ENCODE measurements at places on chromosomes 11 and 22.

DNA sequence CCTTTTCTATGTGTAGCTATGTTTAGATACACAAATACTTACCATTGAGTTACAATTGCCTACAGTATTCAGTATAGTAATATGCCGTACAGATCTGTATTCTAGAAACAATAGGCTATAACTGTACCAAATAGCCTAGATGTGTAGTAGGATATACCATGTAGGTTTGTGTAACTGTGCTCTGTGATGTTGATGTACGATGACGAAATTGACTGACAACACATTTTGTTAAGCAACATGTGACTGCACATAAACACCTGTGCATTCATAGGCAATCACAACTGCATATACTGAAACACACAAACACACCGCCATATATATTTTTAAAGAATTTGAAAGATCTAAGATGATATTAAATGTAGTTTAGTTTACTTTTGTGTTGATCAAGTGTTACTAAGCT, 60.4 kb downstream of the TEAD1 start:
- DNase-seq: no peak

DNA sequence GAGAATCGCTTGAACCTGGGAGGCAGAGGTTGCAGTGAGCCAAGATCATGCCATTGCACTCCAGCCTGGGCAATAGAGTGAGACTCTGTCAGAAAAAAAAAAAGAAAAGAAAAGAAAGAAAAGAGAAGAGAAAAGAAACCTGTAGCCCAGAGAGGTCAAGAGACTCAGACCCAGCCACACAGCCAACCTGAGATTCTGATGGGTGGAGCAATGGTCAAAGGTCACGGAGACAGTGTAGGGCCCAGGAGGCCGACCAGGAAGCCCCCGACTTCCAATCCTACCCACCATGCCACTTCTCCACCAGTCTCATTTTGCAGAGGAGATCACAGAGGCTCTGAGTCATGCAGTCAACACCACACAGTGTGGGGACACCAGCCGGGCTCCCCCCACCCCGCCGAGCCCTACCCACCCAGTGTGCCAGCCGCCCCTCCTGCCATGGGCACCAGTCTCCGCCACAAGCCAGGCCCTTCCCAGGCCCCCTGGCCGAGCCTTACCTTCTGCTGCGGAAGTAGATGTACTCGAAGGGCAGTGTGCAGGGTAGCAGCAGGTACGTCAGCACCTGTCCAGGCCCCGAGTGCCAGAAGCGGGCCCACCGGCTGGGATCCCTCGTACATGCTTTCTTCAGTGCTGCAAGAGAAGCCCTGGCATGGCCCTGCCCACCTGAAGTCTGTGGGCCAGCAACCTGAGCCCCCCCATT, 7.9 kb downstream of the PNPLA5 start:
- no peak for DNase-seq

DNA sequence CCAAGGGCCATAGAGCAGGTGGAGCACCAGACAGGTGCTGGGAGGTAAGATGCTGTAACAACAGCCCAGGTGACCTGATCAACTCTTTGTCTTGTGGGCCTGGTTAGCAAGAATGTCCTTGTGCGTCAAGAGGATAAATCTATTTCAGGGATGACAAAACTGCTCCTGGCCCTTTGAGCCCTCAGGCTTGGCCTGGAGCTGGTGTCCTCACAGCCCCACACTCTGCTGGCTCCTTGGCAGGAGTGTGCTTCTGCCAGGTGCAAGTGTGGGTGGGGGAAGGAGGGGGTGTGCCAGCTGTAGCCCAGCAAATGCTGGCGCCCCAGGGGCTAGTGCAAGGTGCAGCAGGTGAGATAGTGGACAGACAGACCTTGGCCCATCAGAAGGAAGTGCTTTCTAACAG, 19.5 kb downstream of the AMPD3 start:
- DNase-seq: no peak

- DNase-seq: no peak
Observed at GRCh38 chr11:113277907-113278306, 36.5 kb upstream of the TTC12 start.

GRCh38 chr11:58745705-58746364, 14.1 kb upstream of the GLYAT start:
- no peak for DNase-seq

DNA sequence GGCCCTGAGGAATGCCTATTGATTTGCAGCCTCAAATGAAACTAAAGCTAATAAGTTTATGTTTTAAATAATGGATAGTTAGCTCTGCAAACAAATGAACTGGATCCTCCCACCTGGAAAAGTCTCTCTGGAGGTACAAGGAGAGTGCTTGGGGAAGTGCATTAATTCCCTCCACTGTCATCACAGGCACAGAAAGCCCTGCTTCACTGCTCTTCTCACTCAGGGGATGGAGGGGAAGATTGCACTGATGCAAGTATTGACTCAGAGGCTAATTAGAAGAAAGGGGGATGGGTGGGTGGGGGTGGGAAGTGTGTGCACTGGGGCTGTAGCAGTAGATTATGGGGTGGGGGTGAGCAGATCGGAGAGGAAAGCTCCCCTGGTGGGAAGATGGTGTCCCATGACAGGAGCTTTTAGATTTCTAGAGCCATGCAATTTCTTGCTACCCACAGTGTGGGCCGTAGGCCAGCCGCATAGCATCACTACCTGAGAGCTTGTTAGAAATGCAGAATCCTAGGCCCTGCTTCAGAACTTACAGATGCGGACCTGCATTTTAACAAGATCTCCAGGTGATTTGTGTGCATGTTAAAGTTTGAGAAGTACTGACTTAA, 163.9 kb downstream of the HIPK3 start:
- DNase-seq: no peak

DNA sequence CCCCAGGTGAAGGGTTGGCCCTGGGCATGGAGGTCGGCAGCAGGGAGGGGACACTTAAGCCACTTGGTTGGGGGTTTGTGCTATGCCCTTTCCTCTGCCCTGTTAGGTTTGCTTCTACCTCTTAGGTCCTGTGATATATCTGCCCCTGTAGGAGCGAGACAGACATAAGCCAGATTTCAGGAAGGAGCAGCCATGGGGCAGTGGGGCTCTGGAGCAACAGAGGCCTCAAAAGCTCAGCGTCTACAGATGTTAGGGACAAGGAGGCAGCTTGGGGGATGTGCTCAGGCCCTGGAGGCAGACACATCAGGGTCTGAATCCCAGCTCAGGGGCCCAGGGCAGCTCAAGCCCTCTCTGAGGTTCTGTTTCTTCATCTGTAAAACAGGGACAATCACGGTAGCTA, 27.2 kb upstream of the KCNQ1OT1 start:
- no peak for DNase-seq

DNA sequence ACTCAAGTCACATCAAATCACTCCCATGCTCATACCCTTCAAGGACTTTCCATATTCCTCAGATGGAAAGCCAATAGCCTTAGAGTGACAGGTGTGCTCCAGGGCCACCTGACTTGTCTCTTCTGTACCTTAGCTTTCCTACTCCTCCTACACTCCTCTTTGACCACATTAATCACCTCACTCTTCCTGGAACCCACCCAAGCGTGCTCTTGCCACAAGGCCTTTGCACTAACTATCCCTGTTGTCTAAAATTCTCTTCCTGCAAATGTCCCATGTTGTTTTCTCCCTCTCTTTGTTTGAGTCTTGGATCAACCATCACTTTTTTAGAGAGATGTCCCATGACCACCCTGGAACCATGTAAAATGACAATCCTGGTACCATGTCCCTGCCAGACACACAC, 244.1 kb downstream of the AASDHPPT start:
- no peak for DNase-seq

GRCh38 chr11:67308031-67308866, 4.9 kb downstream of the SSH3 start:
- no peak for DNase-seq

GRCh38 chr11:107140983-107141382, 122.7 kb upstream of the GUCY1A2 start:
- DNase-seq: no peak

DNA sequence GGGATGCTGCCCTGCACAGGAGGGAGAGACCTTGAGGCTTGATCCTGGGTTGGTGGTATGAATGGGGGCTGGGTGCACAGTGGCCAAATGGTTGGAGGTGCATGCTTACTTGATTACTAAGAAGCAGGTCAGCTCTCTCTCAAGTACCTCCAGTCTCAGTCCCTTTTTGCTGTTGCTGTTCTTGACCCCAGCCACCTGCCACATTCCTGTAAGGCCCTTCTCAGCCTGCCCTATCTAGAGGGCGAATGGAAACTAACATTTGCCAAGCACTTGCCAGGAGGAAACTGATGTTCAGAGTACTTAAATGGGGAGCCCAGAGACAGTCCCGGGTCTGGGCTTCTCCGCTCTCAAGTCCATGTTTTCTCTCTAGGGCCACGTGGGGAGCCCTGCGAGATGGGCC, 39.9 kb downstream of the CABIN1 start:
- DNase-seq: no peak

DNA sequence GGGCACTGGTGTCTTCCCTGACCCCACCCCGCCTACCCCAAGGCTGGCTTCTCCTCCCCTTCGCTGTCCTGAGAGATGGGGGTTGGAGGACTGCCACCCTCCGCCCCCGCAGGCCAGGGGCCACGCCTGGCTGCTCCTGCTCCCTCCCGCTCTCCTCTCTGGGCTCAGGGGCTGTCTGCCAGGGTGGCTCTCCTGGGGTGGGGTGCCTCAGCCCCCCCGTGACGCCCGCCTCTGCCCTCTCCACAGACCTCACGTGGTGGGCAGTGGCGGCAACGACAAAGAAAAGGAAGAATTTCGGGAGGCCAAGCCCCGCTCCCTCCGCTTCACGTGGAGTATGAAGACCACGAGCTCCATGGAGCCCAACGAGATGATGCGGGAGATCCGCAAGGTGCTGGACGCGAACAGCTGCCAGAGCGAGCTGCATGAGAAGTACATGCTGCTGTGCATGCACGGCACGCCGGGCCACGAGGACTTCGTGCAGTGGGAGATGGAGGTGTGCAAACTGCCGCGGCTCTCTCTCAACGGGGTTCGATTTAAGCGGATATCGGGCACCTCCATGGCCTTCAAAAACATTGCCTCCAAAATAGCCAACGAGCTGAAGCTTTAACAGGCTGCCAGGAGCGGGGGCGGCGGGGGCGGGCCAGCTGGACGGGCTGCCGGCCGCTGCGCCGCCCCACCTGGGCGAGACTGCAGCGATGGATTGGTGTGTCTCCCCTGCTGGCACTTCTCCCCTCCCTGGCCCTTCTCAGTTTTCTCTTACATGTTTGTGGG, 8.1 kb downstream of the RCOR2 start:
- no peak for DNase-seq

DNA sequence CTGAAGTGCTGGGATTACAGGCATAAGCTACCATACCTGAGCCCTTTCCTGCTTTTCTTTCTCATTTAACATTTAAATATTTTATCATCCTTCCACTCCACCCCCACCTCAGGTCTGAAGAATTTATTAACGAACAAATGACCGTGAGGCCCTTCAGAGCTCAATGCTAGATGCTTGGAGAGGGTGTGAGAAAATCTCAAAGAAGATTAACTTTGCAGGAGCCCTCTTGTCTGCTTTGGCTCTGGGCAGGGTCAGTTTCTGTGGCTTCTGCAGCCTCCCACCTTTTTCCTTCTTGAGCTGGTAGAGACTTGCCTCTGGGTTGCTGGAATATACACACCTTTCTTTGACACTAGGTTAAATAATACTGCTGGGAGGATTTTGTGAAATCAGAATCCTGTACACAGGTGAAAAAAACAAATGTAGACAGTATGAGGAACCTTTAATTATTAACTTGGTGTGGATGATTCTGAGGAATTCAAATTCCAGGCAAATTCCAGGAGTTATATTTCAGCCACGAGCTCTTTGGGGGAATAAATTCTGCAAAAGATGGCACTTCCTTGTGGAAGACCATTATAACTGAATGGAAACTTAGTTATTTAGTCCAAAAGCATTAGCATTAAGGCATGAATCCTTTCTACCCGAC, 3.4 kb upstream of the ZBTB44 start:
- DNase-seq: no peak

- no peak for DNase-seq
Observed at GRCh38 chr11:111352231-111352746, 26.8 kb downstream of the POU2AF1 start.

GRCh38 chr11:84780689-84781293, 846.4 kb downstream of the DLG2 start:
- no peak for DNase-seq

DNA sequence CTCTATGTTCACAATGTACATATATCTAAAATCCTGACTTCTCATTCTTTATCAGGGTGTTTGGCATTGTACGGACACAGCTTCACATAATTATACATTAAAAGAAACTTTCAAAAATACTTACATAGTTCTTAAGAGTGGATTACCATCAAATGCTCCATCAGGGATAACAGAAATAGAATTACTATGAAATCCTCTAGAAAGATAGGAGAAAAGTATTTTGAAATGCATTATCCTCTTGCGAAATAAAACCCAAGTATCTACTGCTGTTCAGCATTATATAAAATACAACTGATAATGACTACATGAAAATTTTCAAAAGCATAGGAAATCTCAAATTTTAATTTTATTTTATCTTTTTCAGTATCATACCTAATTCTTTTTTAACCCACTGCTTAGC, 17.8 kb upstream of the CCDC34 start:
- DNase-seq: no peak

- no peak for DNase-seq
Observed at GRCh38 chr11:118524757-118525470, 2.4 kb upstream of the TTC36 start.

DNA sequence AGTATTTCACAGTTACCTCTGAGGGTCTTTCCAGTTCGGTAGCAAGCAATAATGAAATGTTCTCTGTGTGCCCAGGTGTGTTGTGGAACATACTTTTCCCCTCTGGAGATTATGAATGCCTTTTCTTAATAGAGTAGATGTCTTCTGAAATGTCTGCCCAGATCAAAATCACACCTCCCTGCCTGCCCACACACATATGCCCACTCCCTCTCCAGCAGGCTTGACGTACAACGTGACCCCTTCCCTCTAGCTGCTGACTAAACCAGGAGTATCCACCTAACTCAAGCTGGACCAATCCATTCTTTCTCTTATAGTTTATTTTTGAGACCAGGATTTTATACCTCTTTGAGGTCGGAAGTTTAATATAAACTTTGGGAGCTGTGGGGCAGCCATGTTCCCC, 48.7 kb downstream of the ME3 start:
- DNase-seq: no peak

DNA sequence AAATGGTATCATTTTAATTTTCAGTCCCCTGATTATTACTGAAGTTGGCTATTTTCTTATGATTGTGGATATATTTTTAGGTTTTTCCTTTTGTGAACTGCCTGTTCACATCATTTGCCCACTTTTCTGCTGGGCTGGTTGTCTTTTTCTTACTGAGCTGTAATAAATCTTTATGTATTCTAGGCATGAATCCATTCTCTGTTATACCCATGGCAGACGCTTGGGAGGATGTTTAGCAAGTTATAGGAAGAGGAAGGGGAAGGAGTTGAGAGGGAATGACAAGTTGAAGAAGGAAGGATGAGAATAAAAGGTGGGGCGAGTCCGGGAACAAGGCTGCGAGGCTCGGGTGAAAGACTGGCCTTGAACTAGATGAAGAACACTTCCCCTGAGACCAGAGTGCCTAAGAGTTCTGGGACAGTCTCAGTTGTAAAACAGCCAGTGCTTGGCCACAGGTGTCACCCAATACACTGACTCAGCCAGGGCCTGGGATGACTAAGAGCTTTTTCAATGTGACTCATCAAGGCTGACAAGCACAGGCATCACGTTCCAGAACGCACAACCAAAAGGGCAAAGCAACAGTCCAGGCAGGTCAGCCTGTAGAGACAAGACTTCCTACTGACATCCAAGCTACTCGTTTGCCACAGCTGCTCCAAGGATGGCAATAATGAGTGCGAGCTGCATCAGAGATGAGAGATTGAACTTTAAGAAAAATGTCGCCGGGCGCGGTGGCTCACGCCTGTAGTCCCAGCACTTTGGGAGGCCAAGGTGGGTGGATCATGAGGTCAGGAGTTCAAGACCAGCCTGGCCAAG, 35.2 kb downstream of the LRFN4 start:
- no peak for DNase-seq
